ENCODE measurements at places on chromosomes 2 and 18. TPM values are rescaled to one million over a fixed set of nuclear protein-coding genes. Genes with fewer than 3 reads are reported as not detected.

- H3K27me3 ChIP-seq: no peaks in the 10 kb centered on the region
- no peaks in the 10 kb centered on the region for H3K4me1 ChIP-seq
- DNase-seq: no peak
- H3K4me3 ChIP-seq: no peak overlapping the region
- H3K36me3 ChIP-seq: no peaks in the 10 kb centered on the region
Measured at GRCh38 chr2:99640635-99641151, 150.9 kb upstream of the REV1 start.

DNA sequence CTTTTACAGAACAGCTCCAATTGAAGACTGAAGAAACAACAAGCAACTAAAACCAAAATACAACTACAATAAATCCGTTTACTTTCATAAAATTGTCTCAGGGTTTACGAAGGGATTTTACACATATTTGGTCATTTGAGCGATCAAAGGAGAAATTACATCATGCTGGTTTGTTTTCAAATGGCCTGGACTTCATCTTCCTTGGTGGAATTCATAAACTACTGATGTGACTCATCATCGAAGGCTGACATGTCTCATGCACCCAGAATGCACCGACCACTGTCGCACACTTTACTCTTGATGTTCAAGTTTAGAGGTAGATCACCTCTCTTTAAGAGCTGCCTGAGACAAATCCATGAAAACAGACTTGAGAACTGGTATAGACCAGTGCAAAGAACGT, 25.6 kb upstream of the PMAIP1 start:
- no peak overlapping the region for H3K4me3 ChIP-seq
- no peak overlapping the region for H3K27ac ChIP-seq
- H3K36me3 ChIP-seq: no peaks in the 10 kb centered on the region
- DNase-seq: no peak
- no peaks in the 10 kb centered on the region for H3K4me1 ChIP-seq

DNA sequence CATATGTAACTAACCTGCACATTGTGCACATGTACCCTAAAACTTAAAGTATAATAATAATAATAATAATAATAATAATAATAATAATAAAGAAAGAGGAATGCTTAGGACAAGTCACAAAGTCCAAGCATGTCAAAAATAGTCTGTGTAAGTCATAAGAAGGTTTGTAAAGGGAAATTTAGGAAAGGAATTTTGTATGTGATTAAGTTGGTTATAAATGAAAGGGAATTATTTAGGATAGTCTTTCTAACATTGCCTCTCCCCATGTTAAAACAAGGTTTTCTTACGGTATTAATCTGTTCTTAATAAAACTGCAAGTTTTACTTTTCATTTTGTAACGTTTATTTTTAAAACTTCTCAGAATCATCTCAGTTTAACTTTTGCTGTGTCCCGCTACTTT, 62.8 kb downstream of the SESTD1 start:
- no peaks in the 10 kb centered on the region for H3K27me3 ChIP-seq
- no peak overlapping the region for H3K27ac ChIP-seq
- H3K4me1 ChIP-seq: no peaks in the 10 kb centered on the region

- H3K4me3 ChIP-seq: no peak overlapping the region
- H3K4me1 ChIP-seq: no peaks in the 10 kb centered on the region
- DNase-seq: no peak
- H3K27me3 ChIP-seq: no peaks in the 10 kb centered on the region
- no peaks in the 10 kb centered on the region for H3K36me3 ChIP-seq
Measured at GRCh38 chr2:74576211-74576862, 21.8 kb downstream of the DOK1 start.

DNA sequence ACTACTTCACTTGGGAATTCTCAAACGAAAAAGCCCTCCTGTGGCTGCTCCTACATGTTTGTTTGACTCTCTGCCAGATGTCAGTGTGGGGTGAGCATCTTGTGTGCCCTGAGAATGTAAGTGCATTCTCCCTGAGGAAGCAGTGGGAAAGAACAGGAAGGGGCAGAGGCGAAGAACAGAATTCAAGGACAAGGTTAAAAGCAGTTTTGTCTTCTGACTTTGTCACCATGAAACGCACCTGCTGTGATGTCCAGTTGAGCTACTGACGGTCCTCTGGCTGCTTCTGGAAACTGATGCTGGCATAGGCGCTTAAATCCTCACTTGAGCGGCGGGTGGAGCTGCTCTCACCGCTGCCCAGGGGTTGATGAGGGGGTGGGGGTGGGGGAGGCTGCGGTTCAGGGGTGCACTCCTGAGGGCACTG, 4.9 kb downstream of the IRS1 start:
- H3K36me3 ChIP-seq: no peaks in the 10 kb centered on the region
- no peaks in the 10 kb centered on the region for H3K27me3 ChIP-seq
- no peak overlapping the region for H3K27ac ChIP-seq
- H3K4me3 ChIP-seq: no peak overlapping the region

DNA sequence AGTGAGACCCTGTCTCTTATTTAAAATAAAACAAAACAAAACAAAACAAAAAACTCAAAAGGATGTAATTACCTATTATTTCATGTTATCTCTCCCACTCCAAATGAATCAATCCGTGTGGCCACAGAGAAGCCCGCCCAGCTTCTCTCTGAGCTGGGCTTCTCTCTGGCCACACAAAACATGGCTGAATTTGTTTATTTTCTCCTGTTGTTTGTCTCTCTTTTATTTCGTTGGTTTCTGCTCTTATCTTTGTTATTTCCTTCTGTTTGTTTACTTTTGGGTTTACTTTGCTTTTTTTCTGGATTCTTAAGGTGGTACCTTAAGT, 1.5 kb upstream of the TRABD2A start:
- H3K4me1 ChIP-seq: peaks cover 19% of the 10 kb centered on the region
- H3K4me3 ChIP-seq: peak overlapping the region; percentile 80
- H3K36me3 ChIP-seq: no peaks in the 10 kb centered on the region

GRCh38 chr2:205032093-205032551, 486.8 kb downstream of the PARD3B start:
- H3K4me1 ChIP-seq: peaks cover 22% of the 10 kb centered on the region
- H3K27ac ChIP-seq: no peak overlapping the region
- no peak for DNase-seq
- H3K27me3 ChIP-seq: no peaks in the 10 kb centered on the region

DNA sequence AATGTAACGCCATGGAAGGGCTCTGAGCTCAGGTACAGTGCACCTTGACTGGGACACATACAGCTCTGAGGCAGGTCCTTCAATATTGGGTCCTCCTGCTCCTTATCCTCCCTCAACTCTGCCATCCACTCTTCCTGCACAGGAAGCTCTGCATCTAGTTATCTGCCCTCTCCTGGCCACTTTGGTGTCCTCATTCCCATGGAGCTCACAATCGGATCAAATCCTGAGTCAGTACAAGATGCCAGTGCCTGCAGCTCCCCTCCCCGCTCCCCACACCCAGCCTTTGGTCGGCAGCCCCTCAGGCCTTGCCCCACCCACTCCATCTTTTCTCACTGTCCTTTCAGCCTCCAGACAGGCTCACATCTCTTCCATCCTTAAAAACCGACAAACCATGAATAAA, 58.0 kb downstream of the LRRFIP1 start:
- no peak overlapping the region for H3K27ac ChIP-seq
- no peaks in the 10 kb centered on the region for H3K27me3 ChIP-seq
- no peak for DNase-seq
- H3K36me3 ChIP-seq: no peaks in the 10 kb centered on the region
- no peak overlapping the region for H3K4me3 ChIP-seq
- peaks cover 29% of the 10 kb centered on the region for H3K4me1 ChIP-seq

DNA sequence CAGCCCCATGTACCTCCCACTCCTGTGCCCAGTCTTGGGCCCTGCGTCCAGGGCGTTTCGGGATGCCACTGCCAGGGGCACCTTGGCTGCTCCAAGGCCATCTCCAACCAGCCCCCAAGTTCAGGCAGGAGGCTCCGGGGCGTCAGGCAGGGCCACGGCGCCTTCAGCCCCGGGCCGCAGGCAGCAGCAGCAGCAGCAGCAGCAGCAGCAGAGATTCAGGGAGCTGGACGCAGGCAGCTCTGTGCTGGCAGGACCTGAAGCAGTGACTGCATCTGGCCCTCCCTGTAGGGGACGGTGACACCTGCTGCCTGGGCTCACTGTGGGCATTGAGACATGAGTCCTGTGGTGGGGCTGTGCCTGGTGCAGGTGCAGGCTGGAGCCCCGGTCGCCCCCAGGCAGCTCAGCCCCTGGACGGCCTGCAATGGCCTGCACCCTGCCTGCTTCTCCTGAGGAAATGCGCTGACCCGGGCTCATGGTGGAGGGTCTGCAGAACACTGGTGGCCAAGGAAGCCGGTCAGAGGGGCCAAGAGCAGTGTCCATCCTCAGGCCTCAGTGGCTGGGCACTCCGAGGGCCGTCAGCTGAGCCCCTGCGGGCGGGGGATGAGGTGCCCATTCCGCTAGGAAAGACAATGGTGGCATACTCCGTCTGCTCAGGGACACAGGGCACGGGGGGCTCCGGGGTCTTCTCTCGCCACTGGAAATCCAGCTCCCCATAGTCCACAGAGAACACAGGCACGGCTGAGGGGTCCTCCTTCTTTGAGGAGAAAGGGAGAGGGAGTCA, 8.0 kb downstream of the PDCD1 start:
- no peak overlapping the region for H3K4me3 ChIP-seq
- H3K27me3 ChIP-seq: no peaks in the 10 kb centered on the region
- no peak for DNase-seq
- no peak overlapping the region for H3K27ac ChIP-seq
- H3K36me3 ChIP-seq: no peaks in the 10 kb centered on the region

DNA sequence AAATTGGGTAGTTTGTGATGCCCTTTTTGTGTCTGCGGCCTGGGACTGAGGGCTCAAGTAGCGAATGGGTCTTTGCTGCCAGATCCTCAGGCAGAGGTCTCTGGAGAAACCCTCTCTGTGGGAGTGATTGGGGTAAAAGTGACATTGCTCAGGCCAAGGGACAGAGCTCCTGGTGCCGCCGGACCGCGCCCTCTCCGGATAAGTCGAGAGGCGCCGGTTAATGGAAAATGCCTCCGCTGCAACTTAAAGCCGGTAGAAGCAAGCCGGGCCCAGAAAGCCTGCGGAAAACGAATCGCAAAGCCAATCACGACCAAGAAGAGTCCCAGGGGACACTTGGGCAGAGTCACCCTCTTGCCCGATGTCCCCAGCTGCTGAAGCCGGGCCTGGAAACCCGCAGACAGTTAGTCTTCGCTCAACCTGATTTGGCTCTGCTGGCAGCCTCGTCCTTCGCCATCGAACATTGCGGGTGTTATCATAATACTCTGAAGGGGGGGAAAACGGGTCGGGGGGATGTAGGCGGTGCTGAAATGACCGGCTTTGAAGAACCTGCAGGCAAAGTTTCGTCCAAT, 352 bp upstream of the HOXD12 start:
- peaks cover 67% of the 10 kb centered on the region for H3K27me3 ChIP-seq
- no peak overlapping the region for H3K4me3 ChIP-seq
- peaks cover 10% of the 10 kb centered on the region for H3K4me1 ChIP-seq
- DNase-seq: no peak

- no peaks in the 10 kb centered on the region for H3K36me3 ChIP-seq
- H3K4me1 ChIP-seq: no peaks in the 10 kb centered on the region
- H3K4me3 ChIP-seq: no peak overlapping the region
- peaks cover 9% of the 10 kb centered on the region for H3K27me3 ChIP-seq
- no peak overlapping the region for H3K27ac ChIP-seq
- no peak for DNase-seq
Measured at GRCh38 chr2:10722252-10722825, 909 bp downstream of the ATP6V1C2 start.

DNA sequence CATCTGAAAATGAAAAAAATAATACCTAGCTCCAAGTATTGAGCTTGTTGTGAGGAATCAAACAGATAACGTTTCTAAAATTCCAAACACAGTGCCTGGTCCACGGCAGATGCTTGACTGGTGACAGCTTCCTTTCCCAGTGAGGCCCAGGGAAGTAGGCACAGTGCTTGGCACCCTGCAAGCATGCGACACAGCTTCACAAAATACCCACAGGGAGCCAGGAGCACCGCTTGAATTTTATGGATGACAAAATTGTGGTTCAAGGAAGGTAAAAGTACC, 205.1 kb upstream of the TNP1 start:
- no peaks in the 10 kb centered on the region for H3K27me3 ChIP-seq
- no peaks in the 10 kb centered on the region for H3K4me1 ChIP-seq
- H3K36me3 ChIP-seq: no peaks in the 10 kb centered on the region
- H3K4me3 ChIP-seq: no peak overlapping the region
- DNase-seq: no peak

DNA sequence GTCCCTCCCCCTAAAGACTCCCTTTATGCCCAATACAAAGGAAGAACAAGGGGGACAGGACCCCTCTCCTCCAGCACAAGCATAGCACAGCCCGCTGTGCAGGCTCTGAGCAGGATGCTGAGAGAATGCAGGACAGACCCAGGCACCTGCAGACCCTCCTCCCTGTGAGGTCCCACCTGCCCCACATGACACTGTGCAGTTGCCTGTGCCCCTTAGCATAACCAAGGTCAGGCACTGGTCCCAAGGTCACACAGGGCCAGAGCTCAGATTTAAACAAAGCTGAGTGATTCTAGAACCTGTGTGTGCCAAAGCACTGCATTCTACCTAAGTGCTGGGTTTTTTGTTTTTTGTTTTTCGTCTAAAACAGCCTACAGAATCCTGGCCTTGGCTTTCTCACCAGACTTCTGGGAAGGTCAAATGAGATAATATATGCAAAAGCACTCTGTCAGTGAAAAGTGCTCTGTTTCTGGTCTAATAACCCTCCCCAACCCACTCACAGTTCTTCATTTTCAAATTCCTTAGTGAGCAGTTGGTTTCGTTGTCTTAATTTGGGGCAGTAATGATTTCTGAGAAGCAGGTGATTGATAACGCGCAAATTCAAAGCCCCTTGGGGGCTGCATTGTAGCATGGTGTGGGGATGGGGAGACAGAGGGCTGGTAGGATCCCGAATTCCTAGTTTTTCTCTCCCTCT, 125.7 kb downstream of the KCTD1 start:
- no peaks in the 10 kb centered on the region for H3K36me3 ChIP-seq
- no peaks in the 10 kb centered on the region for H3K27me3 ChIP-seq
- no peak overlapping the region for H3K4me3 ChIP-seq
- no peak for DNase-seq

DNA sequence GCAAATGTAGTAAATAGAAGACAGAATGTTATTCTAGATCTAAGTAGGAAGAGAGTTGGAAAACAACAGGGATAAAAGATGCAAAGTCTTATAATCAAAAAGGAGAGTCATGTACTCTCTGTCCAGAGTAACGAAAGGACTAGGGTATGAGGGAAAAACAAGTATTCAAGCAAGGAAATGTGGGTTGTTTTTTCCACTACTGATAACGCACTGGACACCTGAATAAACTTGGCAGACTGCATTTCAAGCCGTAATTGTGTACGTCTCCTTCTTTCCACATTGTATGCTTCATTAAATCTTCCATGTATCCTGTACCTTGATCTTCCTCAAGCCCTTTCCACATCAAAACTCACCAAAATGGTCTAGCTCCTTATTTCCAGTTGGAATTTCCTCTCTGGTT, 420.6 kb downstream of the ZEB2 start:
- no peaks in the 10 kb centered on the region for H3K4me1 ChIP-seq
- H3K27me3 ChIP-seq: no peaks in the 10 kb centered on the region
- no peak overlapping the region for H3K27ac ChIP-seq
- no peak overlapping the region for H3K4me3 ChIP-seq

- H3K36me3 ChIP-seq: peaks cover 3% of the 10 kb centered on the region
- H3K4me1 ChIP-seq: peaks cover 8% of the 10 kb centered on the region
- H3K27ac ChIP-seq: peak overlapping the region; percentile 29
- no peak overlapping the region for H3K4me3 ChIP-seq
Measured at GRCh38 chr2:42566837-42567321, 1.6 kb upstream of the MTA3 start.

The FHOD3 gene
- polyA plus RNA-seq: not detected

The CFAP210 gene
- not detected for polyA plus RNA-seq

The FBXO36 gene
- 1.2 TPM for polyA plus RNA-seq

The ANKRD29 gene
- 0.58 TPM for polyA plus RNA-seq
